CD4-positive, CD25-positive, alpha-beta regulatory T cell (primary cell): ENCODE measurements at places on chromosomes 5 and 9.
A peak's percentile ranks its signal among the peaks of the same experiment; 100 is the strongest.

GRCh38 chr9:14994738-14995137, 84.5 kb upstream of the FREM1 start:
- no peak for DNase-seq

DNA sequence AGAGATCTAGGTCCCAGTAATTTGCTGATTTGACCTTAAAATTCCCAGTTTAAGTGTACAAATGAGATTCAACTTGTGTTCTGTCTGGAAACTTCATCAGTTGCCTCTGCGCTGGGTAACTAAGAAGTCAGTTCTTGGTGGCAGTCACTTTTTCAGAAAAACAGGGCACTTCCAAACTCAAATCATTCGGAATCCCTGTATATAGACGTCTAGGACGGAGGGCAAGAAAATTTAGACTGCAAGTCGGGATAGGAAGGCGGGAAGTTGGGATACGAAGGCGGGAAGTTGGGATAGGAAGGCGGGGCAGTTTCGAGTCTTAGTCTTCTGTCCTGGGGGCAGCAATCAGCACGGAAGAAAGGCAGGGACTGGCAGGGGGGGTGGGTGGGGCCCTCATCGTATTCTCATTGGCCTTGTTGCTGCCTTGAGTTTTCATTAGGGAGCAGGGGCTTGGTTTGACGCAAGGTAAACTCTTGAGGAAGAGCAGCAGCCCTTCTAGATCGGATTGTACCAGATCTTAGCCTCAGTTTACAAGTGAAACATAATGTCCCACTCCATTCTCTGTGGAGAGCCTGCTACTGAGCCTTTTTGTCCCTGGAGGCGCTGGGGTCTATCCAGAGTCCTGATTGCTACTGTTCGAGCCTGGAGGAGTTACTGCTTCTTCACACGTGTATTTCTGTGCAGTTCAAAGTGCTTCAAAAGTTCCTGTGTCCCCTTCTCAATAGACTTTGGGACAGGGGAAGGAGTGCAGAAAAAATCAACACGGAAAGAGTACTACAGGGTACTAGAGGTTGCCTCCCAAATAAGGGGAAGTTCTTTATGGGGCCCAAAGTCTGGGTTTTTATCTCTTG, 2.7 kb upstream of the PURA start:
- DNase-seq = no peak

- no peak for DNase-seq
Measured at GRCh38 chr5:86894056-86894455, 276.3 kb downstream of the COX7C start.

- peak; percentile 58 for DNase-seq
Measured at GRCh38 chr5:219991-220390, 1.9 kb downstream of the SDHA start.

GRCh38 chr9:85600675-85601263, 141.0 kb downstream of the AGTPBP1 start:
- no peak for DNase-seq

DNA sequence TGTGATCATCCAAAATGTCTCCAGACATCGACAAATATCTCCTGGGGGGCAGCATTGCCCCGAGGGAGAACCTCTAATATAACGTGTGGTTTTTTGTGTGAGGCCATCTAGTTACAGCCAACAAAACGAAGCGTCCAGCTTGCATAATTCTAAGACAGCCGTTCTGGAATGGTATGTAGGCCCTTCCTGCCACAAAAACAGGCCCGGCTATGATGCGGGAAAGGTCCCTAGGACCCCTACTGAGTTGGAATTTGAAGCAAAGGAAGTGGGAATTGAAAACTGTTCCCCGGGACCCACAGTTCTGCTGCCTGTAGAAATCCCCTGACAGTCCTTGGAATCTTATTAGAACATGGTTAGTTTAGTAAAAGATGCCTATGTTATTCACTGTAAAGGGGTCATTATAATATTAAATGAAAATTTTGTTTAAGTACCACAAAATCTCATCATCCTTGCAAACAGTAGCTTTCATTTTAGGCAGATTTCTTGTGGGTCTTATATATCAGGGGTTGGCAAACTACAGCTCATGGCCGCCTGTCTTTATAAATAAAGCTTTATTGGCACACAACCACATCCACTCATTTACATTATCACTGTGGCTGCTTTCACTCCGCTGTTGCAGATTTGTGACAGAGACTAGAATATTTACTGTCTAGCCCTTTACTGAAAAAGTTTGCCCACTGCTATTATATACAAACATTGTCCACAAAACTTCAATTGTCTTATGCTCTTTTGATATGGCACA, 70.7 kb downstream of the MSX2 start:
- DNase-seq = no peak

DNA sequence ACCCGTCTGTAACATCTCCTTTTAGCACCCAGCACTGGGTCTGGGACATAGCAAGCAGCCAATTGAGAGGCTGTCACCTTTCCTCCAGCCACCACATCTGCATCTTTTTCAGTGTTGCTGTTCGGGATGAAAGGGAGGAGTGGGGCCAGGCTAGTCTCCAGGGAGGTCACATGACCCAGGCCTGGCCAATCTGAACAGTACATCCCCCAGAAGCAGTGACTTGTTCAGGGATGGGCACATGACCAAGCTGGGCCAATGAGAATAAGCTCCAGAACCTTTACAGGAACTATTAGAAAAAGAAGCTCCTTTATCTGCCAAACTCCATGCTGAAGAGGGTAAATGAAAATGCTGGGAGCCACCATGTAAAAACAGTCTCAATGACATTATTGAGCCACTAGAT, 359.0 kb downstream of the SLIT3 start:
- DNase-seq = no peak

DNA sequence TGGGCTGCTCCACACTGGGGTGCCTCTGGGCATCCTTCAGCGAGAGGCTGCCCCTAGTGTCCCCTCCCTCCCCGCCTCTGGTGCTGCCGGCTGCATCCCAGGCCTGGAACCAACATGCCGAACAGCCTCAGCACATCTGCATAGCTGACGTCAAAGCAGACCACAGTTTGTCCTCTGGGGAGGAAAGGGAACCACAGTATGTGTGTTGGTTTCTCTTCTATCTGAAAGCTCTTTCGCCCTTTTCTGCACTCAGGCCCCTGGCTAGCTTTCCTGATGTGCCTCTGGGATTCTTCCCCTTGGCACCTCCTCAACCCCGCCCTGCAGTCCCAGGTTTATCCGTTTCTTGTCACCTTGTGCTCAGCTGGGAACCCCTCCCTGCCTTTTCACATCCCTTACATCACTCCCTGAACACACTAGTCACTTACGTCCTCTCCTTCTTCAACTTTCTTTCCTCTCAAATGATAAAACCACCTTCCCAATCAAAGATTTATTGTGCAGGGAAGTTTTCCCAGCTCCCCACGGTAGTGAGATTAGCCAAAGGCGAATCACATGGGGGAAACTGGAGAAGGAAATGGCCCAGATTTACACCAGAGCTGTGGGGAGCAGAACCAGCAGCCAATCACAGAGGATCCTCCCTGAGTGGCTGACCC, 35.5 kb upstream of the B4GALT1 start:
- no peak for DNase-seq

GRCh38 chr9:28124917-28125316, 551.6 kb upstream of the C9orf72 start:
- DNase-seq = no peak

DNA sequence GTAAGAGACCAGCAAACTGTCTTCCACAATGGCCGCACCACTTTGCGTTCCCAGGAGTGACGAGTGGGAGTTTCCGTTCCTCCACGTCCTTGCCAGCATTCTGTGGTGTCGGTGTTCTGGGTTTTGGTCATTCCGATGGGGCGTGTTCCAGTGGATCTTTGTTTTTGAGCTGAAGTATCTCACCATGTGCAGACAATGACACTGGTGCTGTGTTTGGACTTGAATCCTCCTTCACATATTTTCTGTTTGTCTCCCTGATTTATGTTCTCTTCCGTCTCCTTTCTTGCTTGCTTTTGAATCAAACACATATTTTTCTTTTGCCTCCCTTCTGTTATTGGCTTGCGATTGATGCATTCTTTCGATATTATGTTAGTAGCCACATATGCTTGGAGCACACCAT, 60.8 kb upstream of the IRX4 start:
- DNase-seq = no peak

- DNase-seq = no peak
Measured at GRCh38 chr9:94866770-94867169, 140.3 kb downstream of the AOPEP start.

- DNase-seq = peak; percentile 90
Measured at GRCh38 chr5:142713121-142713706, 27.3 kb upstream of the FGF1 start.

DNA sequence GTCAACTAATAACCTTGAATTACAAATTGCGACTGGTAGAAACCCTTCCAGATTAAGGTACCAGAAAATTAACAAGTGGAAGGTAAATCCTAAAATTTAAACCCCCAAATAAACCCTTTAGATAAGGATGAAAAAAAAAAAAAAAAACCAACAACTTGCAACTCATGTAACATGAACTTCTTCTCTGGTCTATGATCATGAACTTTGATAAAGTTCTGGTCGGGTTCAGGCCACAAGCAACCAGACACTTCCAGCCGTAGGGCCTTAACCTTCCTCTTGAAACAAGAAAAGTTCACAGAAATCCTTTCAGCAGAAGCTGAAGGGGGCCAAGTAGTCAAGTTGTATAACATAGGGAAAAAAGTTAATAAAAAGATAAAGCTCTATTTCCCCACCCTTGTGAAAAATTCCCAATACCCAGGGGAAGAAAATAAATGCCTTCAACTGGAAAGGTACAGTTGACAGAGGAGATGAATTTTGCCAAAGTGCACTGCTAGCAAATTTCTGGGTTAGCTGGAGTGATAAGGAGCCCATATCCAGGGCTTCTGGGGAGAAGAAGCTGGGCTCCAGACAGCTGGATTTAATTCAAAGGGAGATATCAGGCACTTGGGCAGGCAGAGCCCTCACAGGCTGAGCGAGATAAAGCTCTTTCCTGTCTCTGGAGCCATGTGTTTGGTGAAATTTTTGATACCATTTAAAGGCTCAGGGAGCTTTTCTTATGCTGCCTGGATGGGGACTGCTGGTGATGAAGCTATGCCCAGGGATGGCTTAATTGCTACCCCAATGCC, 234.2 kb upstream of the PANK3 start:
- DNase-seq = no peak
